Naive thymus-derived CD4-positive, alpha-beta T cell (primary cell): ENCODE measurements at places on chromosomes 3 and 15. TPM values are rescaled to one million over a fixed set of nuclear protein-coding genes. Genes with fewer than 3 reads are reported as not detected.

DNA sequence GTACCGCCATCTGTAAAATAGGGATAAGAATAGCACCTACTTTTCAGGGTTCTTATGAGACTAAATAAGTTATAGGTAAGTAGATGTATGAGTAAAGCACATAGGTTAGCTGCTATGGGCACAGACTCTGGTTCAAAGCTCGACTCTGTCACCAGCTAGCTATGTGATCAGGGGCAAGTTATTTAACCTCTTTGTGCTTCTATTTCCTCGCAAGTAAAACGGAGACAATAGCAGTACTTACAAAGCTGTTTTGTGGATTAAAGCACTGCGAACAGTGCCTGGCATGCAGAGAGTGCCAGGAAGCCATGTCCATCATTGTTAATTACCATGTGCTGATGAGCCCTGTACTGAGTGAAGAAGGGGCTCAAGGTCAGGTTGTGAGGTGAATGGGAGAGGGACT is 1.9 kb downstream of the LAMP3 start:
- DNase-seq: no peak
- no peaks in the 10 kb centered on the region for H3K36me3 ChIP-seq
- H3K27ac ChIP-seq: no peak overlapping the region
- no peak overlapping the region for H3K4me3 ChIP-seq
- no peaks in the 10 kb centered on the region for H3K27me3 ChIP-seq

GRCh38 chr15:33959844-33960548 is 8.3 kb upstream of the CHRM5 start:
- no peaks in the 10 kb centered on the region for H3K4me1 ChIP-seq
- H3K4me3 ChIP-seq: no peak overlapping the region
- H3K27ac ChIP-seq: no peak overlapping the region
- no peak for DNase-seq
- H3K36me3 ChIP-seq: no peaks in the 10 kb centered on the region
- no peaks in the 10 kb centered on the region for H3K27me3 ChIP-seq

- no peak for DNase-seq
- H3K4me1 ChIP-seq: no peaks in the 10 kb centered on the region
- H3K36me3 ChIP-seq: no peaks in the 10 kb centered on the region
- H3K27ac ChIP-seq: no peak overlapping the region
- no peaks in the 10 kb centered on the region for H3K27me3 ChIP-seq
- no peak overlapping the region for H3K4me3 ChIP-seq
These were observed 115.2 kb downstream of the ASB7 start for GRCh38 chr15:100717596-100717995.

ZNF80 gene
- 0.27 and 0.33 TPM in 2 replicates for total RNA-seq

GRCh38 chr15:48315041-48315440 is 16.2 kb upstream of the DUT start:
- no peaks in the 10 kb centered on the region for H3K27me3 ChIP-seq
- H3K4me1 ChIP-seq: no peaks in the 10 kb centered on the region
- no peak overlapping the region for H3K4me3 ChIP-seq
- no peak overlapping the region for H3K27ac ChIP-seq
- DNase-seq: no peak
- no peaks in the 10 kb centered on the region for H3K36me3 ChIP-seq

GRCh38 chr3:51799879-51800749 is 21.1 kb upstream of the IQCF6 start:
- DNase-seq: no peak
- H3K4me1 ChIP-seq: no peaks in the 10 kb centered on the region
- H3K27ac ChIP-seq: no peak overlapping the region
- H3K27me3 ChIP-seq: no peaks in the 10 kb centered on the region

DNA sequence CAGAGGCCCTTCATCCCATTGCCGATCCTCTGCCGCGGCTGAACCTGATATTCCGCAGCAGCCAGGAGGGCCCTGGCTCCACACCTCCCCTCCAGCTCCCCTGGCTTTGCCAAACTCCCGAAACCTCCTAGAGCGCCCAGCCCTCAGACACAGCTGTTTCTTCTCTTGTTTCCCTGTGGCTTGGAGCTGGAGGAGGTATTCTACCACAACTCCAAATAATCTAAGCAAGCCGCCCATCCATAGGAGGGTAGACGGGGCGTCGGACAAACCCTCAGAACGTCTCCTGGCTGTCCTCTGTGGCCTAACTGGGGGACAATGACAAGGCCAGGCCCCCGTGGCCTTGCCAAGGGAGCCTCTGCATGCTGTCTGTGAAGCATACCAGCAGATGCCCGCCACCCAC is 10.4 kb downstream of the PLA2G4D start:
- H3K4me3 ChIP-seq: no peak overlapping the region
- H3K4me1 ChIP-seq: no peaks in the 10 kb centered on the region
- DNase-seq: no peak
- no peaks in the 10 kb centered on the region for H3K27me3 ChIP-seq
- no peak overlapping the region for H3K27ac ChIP-seq

DNA sequence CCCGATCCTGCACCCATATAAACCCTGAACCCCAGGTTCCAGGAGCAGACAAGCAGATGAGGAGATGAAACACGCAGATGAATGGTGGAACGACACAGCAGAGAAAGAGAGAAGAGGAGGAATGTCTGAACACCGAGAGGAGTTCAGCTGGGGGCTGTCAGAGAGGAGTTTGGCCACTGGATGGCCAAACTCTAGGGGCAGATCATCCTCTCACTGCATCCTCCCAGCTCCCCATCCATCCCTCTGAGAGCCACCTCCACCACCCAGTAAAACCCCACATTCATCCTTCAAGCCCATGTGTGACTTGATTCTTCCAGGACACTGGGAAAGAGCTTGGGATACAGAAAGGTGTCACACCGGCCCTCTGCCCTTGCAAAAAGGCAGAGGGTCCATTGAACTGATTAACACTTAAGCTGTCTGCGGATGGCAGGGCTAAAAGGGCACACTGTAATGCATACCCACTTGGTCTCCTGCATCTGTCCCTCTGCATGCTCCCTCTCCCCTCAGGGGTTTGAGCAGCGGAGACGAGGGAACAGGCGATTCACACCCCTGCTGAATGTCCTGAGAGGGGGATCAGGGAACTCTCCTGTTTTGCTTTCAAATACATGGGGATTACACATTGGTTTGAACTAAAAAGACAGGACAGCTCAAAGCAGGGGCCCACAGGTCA is 53.8 kb downstream of the TMED3 start:
- no peaks in the 10 kb centered on the region for H3K36me3 ChIP-seq
- DNase-seq: no peak
- no peaks in the 10 kb centered on the region for H3K27me3 ChIP-seq
- no peak overlapping the region for H3K27ac ChIP-seq
- H3K4me3 ChIP-seq: no peak overlapping the region
- H3K4me1 ChIP-seq: no peaks in the 10 kb centered on the region

DNA sequence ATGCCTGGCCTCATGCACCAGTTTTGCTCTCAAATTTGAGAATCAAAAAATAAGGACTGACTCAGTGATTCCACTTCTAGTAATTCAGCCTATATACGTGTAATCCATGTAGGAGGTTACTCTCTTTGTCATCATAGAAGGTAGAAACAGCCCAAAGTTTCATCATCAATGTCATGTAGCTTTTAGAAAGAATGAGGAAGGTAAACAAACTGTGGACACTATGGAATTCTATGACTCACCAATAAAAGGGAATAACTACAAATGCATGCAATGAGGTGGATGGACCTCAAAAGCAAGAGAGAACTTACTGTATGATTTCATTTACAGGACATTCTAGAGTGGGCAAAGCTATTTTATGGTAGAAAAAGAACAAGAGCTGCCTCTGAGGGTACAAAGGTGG is 93.2 kb upstream of the LRIG1 start:
- no peak overlapping the region for H3K27ac ChIP-seq
- no peaks in the 10 kb centered on the region for H3K27me3 ChIP-seq
- H3K4me3 ChIP-seq: no peak overlapping the region
- DNase-seq: no peak
- H3K4me1 ChIP-seq: no peaks in the 10 kb centered on the region

GRCh38 chr3:55709411-55710012 is 222.4 kb upstream of the WNT5A start:
- H3K4me3 ChIP-seq: no peak overlapping the region
- H3K36me3 ChIP-seq: no peaks in the 10 kb centered on the region
- DNase-seq: no peak
- no peaks in the 10 kb centered on the region for H3K27me3 ChIP-seq
- no peak overlapping the region for H3K27ac ChIP-seq

GRCh38 chr15:38461066-38461833 is 7.3 kb downstream of the FAM98B start:
- H3K4me3 ChIP-seq: no peak overlapping the region
- H3K4me1 ChIP-seq: peaks cover 2% of the 10 kb centered on the region
- no peaks in the 10 kb centered on the region for H3K27me3 ChIP-seq
- no peak for DNase-seq
- no peaks in the 10 kb centered on the region for H3K36me3 ChIP-seq

DNA sequence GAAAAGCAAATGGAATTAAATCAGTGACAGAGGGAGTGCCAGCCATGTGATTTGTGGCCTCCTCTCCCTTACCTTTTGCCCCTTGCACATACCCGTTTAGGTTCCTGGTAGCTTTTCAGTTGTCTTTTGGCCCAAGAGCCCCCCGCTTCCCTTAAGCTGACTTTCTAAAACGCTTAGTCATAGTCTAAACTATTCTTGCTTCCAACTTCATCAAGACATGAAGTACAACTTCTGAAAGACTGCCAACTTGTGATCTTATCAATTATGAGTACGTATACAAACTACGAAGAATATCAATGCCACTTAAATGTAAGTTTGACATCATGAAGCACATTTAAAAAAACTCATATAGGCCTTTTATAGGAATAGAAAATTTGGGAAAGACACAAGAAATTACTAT is 61.9 kb downstream of the EIF3J start:
- peaks cover 7% of the 10 kb centered on the region for H3K36me3 ChIP-seq
- H3K27ac ChIP-seq: peak overlapping the region; percentile 13
- H3K27me3 ChIP-seq: no peaks in the 10 kb centered on the region
- no peaks in the 10 kb centered on the region for H3K4me1 ChIP-seq

DNA sequence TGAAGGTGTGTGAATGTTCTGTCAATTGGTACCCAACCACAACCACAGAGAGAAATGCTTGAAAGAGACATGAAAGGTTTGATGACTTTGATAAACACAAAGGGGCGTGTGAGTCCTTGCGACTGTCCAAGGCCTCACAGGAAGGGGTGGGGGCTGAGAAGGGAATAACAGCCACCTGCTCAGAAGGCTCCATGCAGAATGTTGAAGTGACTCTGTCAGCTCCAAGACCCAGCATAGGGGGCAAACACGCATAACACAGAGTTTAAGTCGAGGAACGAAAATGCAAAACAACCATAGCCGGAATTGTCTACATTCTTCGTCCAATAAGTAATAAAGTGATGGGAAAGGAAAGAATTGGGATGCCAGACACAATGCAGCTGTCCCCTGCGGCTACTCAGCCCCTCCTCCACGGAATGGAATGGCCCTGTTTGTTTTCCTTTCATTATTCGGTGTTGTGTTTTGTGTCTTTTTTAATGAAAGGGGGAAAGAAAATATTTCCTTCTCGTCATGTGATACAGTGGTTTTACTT is 19.9 kb downstream of the TMEM212 start:
- H3K27ac ChIP-seq: no peak overlapping the region
- H3K27me3 ChIP-seq: no peaks in the 10 kb centered on the region
- H3K4me3 ChIP-seq: no peak overlapping the region
- no peaks in the 10 kb centered on the region for H3K4me1 ChIP-seq

DNA sequence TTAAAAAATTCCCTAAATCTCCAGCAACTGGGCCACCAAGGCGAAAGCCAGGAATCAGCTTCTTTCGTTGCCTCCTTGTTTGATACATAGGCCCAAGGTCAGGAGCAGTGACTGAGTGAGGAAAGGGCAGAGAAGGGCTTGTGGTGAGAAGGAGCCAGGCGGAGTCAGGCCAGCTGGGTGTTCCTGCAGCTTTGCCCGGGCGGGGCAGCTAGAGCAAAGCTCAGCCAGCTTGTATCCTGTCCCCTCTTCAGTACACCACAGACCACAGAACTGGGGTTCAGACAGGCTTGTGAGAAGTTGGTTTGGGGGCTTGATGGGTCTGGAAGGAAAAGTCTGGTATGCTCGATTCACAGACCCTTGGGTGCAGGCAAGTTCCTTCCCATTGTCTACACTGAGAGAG is 52.6 kb downstream of the CCK start:
- H3K27ac ChIP-seq: peak overlapping the region; percentile 53
- H3K27me3 ChIP-seq: no peaks in the 10 kb centered on the region
- no peak overlapping the region for H3K4me3 ChIP-seq
- no peaks in the 10 kb centered on the region for H3K36me3 ChIP-seq
- peaks cover 51% of the 10 kb centered on the region for H3K4me1 ChIP-seq

DNA sequence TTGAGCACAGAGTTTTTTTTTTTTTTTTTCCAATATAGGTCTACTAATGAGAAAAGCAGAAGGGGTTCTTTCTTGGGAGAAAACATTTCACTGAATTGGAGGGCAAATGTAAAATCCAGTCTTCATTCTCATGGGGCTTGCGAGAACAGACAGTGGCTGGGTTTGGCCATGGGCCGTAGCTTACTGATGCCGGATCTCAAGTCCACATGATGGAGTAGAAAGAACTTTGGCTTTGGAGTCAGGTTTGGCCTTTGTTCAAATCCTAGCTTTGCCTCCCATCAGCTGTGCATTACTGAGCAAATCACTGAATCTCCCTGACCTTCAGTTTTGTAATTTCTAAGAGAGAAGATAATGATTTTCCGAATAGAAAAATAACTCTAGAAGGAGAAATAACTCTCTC is 59.7 kb downstream of the LMCD1 start:
- no peaks in the 10 kb centered on the region for H3K4me1 ChIP-seq
- no peak overlapping the region for H3K4me3 ChIP-seq
- no peak overlapping the region for H3K27ac ChIP-seq
- H3K27me3 ChIP-seq: no peaks in the 10 kb centered on the region
- DNase-seq: no peak

GRCh38 chr3:71369701-71370391 is 213.7 kb downstream of the FOXP1 start:
- DNase-seq: no peak
- peaks cover 19% of the 10 kb centered on the region for H3K4me1 ChIP-seq
- no peaks in the 10 kb centered on the region for H3K27me3 ChIP-seq
- H3K4me3 ChIP-seq: no peak overlapping the region
- H3K36me3 ChIP-seq: no peaks in the 10 kb centered on the region

DNA sequence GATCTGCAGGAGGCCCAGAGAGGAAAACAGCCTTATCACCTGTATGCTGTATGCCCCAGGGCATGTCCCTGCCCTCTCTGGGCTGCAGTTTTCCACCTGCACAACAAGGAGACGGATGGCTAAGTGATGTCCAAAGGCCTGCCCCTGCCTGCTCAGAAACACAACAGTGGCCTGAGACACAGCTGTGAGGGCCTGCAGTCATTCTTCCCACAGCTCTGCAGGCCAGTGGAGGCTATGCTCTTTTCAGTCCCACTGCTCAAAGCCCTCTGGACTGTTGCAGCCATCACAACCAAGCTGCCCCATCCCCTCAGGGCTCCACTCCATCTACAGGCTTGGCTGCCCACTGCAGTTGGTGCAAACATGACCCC is 5.2 kb upstream of the TBC1D2B start:
- no peak overlapping the region for H3K27ac ChIP-seq
- no peak overlapping the region for H3K4me3 ChIP-seq
- peaks cover 5% of the 10 kb centered on the region for H3K4me1 ChIP-seq
- H3K27me3 ChIP-seq: no peaks in the 10 kb centered on the region
